ENCODE measurements at places on chromosomes 12 and 14. TPM values are rescaled to one million over a fixed set of nuclear protein-coding genes. Genes with fewer than 3 reads are reported as not detected.

The C12orf60 gene
- total RNA-seq, result 0.59 TPM

The MAP1LC3B2 gene
- total RNA-seq, result 0.29 TPM

The GALNT4 gene
- 11.5 TPM for total RNA-seq

The PAPLN gene
- total RNA-seq, result 5.3 TPM

The TMEM52B gene
- total RNA-seq, result not detected

The OAS2 gene
- 8.3 TPM for total RNA-seq

The GPRC5D gene
- not detected for total RNA-seq

The KRT2 gene
- not detected for total RNA-seq

The B3GNT4 gene
- not detected for total RNA-seq

The CCDC177 gene
- not detected for total RNA-seq

The MYF5 gene
- not detected for total RNA-seq

The NOVA1 gene
- total RNA-seq, result not detected

The SCNN1A gene
- total RNA-seq, result 0.36 TPM

The GALNT6 gene
- 9.8 TPM for total RNA-seq

The HOXC10 gene
- 9.7 TPM for total RNA-seq

The NELL2 gene
- total RNA-seq, result not detected

The MTERF2 gene
- 3.8 TPM for total RNA-seq

The HOXC9 gene
- 11.6 TPM for total RNA-seq

The SPTB gene
- not detected for total RNA-seq

The TCL1B gene
- total RNA-seq, result not detected

The AKAP3 gene
- 2.2 TPM for total RNA-seq

The ABCC9 gene
- total RNA-seq, result 28.3 TPM

Measured in osteoblast (primary cell).